Activated CD4-positive, alpha-beta T cell treated with anti-CD3 and anti-CD28 coated beads for 36 hours (primary cell): ENCODE measurements at places on chromosomes 3 and 15.

DNA sequence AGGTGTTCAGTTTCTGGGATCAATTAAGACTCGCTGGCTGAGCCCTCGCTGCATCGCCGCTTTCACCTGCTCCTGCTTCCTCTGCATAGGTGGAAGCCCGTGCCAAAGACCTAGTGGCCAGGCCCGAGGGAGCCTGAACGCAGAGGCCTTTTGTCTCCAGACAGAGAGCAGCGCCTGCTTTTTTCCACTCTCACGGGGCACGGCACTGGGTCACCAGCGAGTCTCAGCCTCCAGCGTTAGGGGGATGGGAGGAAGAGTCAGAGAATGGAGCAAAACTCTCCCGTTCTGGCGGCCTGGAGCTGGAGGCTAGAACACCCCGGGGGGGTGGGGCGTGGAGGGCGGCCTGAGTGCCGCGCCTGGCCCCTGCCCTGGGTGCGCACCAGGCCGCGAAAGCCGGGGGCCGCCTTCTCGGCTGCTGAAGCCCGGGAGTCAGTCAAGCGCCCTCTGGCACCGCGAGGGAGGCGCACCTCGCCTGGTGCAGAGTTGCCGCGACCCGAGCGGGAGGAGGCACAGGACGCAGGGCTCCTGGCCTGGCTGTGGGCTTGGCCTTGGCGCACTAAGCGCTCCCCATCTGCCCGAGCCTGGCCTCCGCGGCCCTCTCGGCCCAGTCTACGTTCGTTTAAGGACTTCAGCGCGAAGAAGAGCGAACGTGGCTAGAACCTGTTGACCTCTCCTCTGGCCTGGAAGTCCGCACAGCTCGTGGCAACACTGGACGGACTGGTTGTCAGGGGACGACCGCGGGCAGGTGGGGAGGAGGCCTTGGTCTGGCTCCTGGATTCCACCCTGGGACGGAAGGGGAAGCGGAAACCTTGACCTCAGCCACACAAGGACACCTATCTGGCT lies 21.5 kb downstream of the NR2F2 start:
- DNase-seq: no peak

DNA sequence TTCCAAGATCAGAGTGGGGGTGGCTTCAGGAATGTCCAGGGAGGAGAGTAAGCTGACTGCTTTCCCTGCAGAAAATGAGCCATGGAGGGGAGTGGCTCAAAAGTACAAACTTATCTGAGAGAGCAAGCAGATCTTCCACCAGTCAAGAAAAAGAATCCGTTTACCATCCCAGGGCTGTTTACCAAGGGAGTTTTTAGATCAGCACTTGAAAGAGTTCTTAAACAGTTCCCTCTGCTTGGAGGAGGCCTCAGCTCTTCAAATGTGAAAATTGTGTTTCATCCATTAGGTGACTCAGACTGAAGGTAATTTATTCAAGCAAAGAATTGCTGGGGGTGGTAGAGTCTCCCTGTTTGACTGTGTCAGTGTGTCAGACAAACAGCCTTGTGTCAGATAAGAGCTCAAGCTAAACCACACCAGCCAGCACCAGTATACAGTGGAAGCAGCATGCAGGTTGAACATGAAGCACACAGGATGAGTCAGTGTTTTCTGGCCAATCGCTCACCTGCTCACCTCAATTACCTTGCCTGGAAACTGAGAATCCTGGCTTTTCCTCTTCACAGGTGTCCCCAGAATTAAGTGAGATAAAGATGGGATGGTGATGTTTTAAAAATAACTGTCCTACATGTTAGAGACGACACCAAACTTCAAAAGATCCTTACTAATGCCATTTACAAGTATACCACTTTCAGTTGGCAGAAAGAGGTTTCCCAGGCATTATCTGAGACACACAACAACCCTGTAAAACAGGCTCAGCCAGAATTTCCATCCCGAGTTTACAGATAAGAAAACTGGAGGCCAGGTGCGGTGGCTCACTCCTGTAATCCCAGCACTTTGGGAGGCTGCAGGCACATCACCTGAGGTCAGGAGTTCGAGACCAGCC lies 21.7 kb downstream of the SH3BP5 start:
- peak; percentile 83 for DNase-seq

DNA sequence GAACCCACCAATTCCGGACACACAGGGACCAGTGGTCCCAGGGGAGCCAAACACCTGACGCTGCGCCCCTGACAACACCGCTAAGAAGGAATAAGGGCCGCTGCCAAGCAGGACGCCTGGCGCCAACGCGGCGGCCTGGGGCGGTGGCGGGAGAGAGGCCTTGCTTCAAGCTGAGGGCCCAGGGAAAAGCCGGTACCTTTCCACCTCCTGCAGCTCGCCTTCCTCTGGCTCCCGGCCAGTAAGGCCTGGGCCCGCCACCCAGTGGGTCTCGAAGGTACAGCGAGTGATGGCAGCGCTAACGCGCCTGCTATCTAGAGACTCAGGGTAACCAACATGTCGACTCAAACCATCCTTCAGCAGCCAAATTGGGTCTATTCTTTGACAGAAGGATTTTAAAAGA lies 1074.1 kb downstream of the SI start:
- no peak for DNase-seq

DNA sequence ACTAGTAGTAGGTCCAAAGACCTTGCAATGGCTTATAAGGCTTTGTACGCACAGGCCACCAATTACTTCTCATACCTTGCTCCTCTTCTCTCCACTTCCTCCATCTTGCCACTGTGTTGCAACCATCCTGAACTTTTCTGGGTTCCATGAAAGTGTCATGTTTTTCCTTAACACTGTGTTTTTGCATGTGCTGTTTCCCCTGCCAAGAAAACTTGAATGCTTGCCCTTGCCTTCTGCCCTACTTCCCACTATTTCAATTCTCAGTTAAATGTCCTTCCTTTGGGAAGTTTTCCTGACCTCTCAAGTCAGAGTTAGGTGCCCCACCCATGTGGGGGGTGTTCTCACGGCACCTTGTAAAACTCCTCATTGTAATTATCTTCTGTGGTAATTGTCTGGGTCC lies 182.8 kb downstream of the THRB start:
- DNase-seq: no peak

- no peak for DNase-seq
These were observed 6.4 kb downstream of the WDR73 start for GRCh38 chr15:84647726-84648125.

DNA sequence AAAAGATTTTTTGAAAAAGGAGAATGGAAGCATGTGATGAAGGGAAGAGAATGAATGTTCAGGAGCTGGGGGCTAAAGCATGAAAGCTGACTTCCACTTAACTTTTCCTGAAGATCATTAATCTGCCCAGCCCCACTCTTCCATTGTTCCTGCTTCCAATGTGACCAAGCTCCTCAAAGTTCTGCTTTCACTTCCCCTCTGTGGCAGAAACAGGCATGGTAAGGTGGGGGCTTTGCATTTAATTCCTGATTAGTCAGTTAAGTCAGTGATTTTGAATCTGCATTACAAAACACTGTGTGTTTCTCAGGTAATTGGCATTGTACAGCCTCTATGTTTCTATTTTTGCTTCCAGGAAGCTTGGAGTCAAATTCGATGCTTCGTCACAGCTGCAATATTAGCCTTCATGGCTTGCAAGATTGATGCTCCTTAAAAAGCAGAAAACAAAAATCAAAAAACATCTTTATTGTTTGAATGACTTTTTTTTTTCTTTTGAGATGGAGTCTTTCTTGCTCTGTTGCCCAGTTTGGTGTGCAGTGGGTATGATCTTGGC lies 7.3 kb upstream of the TM6SF1 start:
- no peak for DNase-seq

GRCh38 chr15:41546851-41547786 lies 3.1 kb upstream of the RPAP1 start:
- DNase-seq: no peak

GRCh38 chr15:74873756-74874424 lies 725 bp upstream of the SCAMP2 start:
- peak; percentile 43 for DNase-seq

DNA sequence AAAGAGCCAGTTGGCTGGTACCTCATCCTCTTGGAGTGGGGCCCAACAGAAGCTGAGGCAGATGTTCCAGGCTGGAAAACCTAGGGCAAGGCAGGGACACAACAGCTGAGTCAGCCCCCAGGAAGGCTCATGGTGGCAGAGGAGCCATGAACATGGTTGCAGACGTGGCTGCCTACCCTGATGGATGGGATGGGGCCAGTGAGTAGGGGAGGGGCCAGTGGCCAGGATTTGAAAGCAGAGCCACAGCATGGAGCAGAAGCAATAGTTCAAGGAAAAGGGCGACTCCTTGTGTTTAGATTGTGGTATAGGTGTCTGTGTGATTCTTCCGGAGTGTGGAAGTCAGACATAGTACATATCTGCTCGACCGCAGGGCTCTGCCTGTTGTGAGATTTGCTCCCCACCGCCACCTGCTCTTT lies 24.2 kb downstream of the PXYLP1 start:
- DNase-seq: peak; percentile 72

DNA sequence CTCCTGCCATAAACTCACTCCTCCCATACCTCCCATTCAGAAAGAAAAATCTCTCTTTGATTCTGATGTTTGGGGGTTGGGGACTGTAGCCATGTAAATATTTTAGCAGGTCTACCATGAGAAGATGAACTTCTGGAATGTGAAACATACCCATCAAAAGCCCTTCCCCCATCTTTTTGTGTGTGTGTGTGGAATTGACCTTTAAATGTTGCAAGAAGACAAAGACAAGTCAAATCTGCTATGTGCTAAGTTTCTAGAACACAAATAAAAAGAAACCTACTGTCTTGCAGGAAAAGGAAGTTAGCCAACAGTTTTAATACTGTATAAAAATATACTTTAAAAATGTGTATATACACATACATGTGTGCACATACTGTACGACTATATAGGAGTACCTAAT lies 29.7 kb upstream of the USP50 start:
- DNase-seq: no peak

- no peak for DNase-seq
These were observed 1107.1 kb upstream of the EPHA6 start for GRCh38 chr3:95707268-95707667.

DNA sequence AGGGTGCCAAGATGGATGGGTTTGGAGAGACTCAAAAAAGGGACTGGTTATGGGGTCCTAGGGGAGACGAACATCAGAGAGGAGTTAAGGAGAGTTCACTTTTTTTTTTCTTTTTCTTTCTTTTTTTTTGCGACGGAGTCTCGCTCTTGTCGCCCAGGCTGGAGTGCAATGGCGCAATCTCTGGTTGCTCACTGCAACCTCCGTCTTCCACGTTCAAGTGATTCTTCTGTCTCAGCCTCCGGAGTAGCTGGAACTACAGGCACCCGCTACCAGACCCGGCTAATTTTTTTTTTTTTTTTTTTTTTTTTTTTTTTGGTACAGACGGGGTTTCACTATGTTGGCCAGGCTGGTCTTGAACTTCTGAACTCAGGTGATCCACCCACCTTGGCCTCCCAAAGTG lies 1.2 kb downstream of the SPINT1 start:
- no peak for DNase-seq

DNA sequence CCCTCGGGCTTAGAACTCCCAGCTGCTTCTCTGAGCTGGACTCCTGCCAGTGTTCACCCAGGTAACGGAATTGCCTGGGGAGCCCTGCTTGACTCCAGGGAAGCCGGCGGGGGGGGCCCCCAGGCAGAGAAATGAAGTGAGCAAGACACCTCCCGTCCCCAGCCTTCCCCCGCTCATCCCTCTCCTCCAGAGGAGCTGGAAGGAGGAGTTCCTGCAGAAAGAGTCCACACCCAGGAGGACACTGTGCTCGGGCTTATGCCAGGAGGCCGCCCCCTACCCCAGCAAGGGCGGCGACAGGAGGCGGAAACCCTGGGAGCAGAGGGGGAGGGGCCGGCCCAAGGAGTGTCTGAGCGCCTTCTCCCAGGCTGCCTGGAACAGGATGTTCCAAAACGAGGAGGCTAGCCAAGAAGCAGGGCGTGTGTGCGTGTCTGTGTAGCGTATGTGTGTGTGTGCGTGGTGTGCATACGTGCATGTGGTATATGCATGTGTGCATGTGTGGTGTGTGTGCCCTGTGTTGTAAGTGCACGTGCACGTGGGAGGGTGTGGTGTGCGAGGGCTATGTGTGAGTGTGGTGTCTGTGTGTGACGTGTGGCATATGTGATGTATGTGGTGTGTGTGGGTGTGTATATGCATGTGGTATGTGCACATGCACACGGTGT lies 511.3 kb downstream of the SHQ1 start:
- peak; percentile 53 for DNase-seq

DNA sequence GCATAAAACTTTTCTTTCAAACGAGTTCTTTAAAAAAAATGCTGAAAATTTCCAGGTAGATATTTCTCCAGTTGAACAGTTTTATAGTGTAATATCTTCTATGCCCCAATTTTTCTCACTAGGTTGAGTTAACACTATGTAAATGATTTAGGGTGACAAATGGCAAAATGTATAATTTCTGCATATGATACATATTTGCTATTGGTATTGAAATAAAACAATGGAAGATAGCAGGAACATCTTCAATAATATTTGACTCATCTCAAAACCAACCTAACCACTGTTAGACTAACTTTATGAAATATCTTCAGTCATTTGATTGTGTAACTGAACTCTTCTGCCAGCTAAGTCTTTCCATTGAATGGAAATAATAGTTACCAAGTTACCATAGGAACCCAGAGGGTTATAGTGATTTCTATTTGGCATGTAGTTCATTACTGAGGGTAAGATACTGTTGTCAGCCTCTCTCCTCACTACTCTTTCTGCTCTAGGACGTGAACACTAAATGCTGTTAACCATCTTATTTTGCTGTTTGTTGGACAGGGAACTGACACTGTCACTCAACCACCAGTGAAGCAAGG lies 824.7 kb upstream of the NECTIN3 start:
- no peak for DNase-seq

DNA sequence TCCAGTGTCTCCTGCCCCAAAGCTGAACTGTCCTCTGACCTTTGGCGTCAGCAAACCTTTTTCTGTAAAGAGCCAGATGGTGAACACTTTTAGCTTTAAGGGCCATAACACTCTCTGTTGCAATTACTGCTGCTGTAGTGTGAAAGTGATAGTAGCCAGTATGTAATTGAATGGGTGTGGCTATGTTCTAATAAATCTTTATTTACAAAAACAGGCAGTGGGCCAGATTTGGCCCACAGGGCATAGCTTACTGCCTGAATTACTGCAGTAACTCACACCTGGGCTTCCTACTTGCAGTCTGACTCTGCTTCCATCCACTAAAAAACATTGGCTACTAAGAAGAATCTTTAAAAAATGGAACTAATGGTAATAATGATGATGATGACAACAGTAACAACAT lies 68.0 kb upstream of the SLC6A11 start:
- no peak for DNase-seq

GRCh38 chr3:58557491-58557890 lies 19.7 kb downstream of the FAM107A start:
- DNase-seq: no peak

DNA sequence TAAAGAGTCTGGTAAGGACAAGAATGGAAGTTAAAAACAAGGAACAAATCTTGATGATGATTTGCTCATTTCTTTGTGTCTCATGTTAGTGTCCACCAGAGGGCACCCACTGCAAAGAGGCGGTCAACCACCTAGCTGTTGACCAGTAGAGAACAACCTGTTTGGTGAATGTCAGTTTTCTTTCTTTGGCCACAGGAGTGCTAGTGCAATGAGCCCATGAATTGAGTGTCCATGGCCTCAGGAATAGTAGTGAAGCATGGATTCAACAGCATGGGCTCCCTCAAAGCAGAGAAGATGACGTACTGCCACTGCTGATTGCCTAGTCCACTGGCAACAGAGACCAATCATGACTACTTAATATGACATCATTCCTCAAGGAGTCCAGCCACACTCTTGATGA lies 10.7 kb upstream of the CNTN6 start:
- DNase-seq: peak; percentile 9

- DNase-seq: no peak
These were observed 129.2 kb upstream of the IL12A start for GRCh38 chr3:159859424-159859823.

- no peak for DNase-seq
These were observed 9.5 kb downstream of the LRRC49 start for GRCh38 chr15:70902107-70902506.

GRCh38 chr3:165464736-165465135 lies 268.6 kb upstream of the SLITRK3 start:
- DNase-seq: no peak
